ENCODE measurements at places on chromosomes 6 and 20.

DNA sequence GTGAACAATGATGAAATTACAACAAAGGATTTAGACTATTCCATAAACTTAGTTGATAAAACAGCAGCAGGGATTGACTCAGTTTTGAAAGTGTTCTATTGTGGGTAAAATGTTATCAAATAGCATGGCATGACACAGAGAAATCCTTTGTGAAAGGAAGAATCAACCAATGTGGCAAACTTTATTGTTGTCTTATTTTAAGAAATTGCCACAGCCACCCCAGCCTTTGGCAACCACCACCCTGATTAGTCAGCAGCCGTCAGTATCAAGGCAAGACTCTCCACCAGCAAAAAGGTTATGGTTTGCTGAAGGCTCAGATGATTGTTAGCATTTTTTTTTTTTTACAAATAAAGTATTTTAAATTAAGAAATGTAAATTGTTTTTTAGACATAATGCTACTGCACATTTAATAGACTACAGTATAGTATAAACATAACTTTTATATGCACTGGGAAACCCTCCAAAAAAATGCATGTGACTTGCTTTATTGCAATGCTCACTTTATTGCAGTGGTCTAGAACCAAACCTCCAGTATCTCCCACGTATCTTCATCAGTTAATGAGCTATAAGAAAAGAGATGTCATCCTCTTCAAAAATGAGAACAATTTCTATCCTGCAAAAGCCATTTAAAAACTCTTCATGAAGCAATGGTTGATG, 162.7 kb downstream of the SOBP start:
- DNase-seq, result no peak

- DNase-seq, result no peak
These were observed 589.7 kb downstream of the CBLN4 start for GRCh38 chr20:55415567-55416142.

- no peak for DNase-seq
These were observed 167.4 kb downstream of the SASH1 start for GRCh38 chr6:148509800-148510581.

DNA sequence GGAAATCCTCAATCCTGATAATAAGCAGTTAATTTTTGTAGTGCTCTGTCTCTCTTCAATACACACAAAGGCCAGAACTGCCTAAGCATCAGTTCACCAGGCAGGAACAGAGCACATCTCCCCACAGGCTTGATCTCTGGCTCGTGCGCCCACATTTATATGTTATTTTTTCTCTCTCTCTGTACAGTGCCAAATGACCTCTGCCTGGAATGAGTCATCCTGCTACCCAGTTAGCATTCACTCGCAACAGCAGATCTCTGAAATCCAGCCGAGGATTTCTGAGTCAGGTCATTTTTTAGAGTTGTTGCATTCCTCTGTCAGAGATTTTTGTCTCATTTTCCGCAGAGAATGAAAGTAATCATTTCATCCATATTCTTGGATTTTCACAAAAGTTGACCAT, 107.1 kb downstream of the COL12A1 start:
- no peak for DNase-seq

DNA sequence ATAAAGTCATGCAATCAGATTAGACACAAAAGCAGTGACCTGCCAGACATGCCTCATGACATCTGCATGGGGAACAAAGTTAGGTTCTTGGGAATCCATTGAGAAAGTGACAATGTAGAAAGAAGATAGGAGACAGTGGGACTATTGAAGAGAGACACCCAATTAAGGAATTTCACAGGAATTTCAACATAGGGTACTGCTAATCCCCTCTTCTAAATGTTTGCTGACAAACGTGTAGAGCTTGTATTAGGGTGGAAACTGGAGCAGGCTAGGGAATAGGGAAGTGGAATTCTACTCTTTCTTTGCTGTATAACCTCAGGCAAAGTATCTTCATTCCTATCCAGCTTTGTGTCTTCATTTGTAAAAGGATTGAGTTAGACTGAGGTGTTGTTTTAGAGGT, 409.4 kb upstream of the SASH1 start:
- no peak for DNase-seq

DNA sequence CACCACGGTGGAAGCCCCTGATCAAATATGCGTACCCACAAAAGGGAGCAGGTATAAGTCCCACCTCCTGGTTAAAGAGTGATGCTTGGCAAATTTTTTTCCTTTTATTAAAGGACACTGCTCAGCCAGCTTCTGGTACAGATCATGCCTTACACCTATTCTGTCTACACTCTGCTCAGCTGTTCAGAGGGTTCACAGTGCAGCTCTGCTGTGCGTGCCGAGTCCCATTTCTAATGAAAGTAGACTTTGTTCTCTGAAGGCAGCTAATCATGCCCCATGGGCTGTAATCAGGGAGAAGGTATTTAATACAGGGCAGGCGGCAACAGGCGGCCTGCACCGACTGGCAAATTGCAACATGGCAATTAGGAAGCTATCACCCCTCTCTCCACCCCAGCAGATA, 16.3 kb downstream of the LRRC73 start:
- no peak for DNase-seq

DNA sequence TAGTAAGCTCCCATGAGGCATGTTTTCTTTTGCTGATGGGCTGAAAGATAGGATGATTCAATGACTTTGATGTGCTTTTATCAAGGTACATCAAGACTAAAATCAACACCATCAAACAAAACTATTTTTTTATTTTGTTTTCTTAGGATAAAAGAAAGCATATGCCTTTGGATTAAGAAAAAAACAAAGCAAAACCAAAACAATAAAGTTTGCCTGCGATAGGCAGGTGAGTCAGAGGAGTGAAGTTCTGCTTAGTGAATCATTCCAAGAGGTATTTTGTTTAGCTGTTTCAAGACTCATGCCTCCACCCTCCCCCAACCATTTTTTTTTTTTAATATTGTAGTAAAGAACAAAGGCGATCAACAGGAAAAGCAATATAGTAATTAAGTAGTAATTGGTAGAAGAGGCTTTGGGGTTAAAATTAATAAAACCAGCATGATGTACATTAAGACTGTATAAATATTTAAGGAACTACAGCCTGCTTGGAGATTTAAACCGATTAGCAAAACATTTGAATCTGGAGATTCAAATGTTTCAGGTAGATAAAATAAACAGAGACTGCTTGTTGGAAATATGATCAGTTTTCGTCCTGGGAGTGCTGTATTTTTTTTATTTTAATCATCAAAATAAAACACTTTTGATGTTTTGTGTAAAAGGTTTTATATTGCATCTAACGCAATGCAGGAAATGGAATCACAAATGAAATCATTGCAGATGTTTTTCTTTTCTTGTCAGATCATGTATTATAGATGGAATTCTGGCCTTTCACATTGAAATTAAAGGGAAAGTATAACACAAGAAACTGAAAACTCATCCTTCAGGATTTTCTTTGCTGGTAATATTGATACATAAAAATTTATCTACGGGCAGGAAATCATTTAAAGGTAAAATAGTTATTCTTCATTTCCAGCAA, 482.3 kb upstream of the MANEA start:
- no peak for DNase-seq

- no peak for DNase-seq
These were observed 35.3 kb downstream of the TFAP2B start for GRCh38 chr6:50853939-50854338.

GRCh38 chr20:57663681-57664451, 43.6 kb upstream of the ZBP1 start:
- DNase-seq, result no peak

DNA sequence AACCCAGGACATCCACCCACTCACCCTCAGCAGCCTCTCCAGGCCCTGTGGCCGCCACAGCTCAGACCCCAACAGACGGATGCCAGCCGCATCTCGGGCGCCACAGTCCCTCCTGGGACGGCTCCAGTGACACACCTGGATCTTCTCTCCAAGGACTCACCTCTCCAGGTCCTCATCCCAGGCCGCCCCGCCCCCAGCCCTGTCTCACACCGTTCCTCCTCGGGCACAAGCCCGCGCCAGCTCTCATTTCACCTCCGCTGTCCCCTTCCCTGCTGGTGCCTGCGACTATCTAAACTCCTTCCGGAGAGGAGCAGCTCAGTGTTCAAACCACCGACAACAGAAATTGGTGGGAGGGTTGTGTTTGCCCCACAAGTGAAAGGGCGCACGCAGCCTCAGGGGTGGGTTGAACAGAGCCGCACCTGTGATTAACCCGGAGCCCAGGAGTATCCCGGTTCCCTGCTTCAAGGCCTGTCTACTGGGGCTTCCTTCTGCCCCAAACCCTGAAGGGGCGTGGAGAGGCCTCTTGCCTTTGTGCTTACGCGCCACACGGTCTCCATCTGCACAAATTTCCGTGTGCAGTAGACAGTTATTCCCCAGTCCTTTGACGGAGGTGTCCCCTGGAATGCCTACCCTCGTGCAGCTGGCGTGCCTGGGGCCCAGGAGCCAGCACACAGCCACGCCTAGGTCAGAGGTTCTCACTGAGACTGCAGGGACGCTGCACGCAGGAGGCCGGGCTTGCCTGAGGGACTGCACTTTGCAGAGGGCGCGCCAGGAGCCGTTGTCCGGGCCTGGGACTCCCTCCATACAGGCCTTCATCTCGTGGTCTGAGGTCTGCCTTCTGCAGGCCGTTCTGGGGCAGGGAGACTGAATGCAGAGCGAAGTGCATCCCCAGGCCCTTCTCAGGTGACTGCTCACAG, 232.7 kb downstream of the DLL1 start:
- no peak for DNase-seq
